ENCODE measurements at places on chromosomes 6 and 20.

DNA sequence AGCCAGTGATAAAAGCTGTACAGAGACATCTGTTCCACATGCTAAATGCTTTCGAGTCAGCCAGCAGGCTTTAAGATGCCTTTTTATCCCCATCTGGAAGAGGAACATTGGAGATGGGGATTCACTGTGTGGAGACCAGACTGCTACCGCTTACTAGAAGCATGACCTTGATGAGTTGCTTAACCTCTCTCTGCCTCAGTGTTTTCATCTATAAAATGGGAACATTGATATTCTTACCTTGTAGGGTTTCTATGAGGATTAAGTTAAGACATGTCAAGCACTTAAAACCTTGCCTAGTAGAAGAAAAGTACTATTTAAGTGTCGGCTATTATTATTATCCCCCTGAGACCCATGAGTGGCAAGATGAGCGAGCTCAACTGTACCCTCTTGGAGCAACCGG, 165.3 kb upstream of the SNX9 start:
- DNase-seq = no peak

DNA sequence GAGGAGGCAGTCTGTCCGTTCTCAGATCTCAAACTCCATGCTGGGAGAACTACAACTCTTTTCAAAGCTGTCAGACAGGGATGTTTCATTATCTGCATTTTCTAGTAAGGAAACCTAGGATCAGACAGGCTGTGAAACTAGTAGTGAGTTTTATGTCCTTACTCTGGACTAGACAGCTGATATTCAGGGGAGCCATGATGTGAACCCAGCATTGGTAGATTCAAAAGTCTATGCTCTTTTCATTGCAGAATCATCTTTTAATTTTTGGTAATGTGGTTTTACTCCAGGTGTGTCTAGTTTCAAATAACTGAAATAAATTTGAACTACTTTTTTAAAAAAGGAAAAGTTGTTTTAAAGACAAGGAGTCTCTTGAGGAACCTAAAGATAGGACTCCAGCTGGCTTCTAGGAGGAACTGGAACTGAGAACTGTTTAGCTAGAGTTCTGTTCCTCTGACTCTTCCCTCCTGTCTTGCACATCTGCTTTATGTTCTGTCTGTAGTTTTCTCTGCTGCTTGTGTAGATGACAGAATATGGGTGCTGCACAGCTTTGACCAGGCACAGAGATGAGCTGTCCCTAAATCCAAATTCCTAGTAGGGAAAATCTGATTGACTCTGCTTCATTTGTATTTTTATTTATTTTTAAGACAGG, 27.8 kb upstream of the RNF144B start:
- no peak for DNase-seq

DNA sequence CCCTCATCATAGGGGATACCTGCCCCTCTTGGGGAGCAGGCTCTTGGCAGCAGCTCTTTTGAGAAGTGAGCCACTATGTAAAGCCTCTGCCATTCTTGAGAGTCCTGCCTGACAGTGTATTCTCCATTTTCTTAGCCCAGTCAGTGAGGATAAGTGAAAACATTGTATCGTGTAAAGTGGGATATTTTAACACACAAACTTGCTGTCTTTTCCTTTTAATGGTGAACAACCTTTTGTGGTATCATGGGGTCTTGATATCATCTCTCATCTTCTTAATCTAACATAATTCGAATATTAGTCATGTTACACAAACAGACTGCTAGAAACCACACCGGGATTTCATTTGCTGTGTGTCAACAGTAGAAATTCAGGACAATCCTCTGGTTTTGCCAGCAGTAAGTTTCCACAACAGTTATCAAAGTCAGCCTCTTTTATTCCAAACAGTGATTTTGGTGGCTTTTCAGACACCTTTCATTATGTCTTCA, 136.2 kb downstream of the HIVEP1 start:
- no peak for DNase-seq

- DNase-seq = no peak
Observed at GRCh38 chr6:2951728-2952127, 19.6 kb downstream of the SERPINB6 start.

DNA sequence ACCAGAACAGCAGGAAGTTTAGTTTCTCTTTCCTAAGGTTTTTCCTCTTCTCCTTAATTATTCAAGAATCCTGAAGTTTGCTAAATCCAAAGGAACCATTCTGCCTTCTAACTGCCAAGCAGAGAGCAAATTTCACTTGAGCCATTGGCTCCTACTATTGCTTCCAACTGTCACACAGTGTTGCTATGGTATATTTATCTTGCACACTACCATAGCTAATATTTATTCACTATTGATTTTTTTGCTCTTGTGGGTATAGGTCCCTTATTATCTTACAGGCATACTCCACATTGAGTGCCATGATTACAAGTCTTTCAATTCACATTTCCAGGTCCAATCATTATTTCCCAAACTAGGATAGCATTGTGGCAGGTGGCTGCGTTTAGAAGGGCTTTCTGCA, 266.7 kb upstream of the FLRT3 start:
- no peak for DNase-seq

GRCh38 chr6:132498638-132499037, 14.3 kb downstream of the STX7 start:
- no peak for DNase-seq

GRCh38 chr6:111806561-111807497, 66.4 kb downstream of the FYN start:
- DNase-seq = no peak

- DNase-seq = no peak
Observed at GRCh38 chr6:46129291-46129628, 529 bp upstream of the ENPP4 start.

GRCh38 chr6:8990075-8990474, 554.7 kb upstream of the SLC35B3 start:
- DNase-seq = no peak

DNA sequence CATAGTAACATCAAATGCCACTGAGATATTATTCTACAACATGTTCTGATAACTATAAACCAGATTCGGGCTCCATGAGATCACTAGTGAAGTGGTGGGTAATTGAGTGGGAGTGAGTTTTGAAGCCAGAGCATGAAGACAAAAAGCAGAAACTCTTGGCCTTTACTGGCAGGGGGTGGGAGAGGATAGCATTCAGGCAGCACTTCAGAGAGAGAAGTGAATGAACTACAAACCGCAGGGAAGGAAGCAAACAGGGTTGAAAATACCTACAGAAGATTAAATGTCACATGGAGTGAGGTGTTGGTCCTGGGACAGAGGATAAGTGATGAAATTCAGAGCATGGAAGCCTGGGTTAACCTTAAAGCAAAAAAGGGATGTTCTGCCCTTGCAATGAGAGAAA, 250.0 kb downstream of the EPM2A start:
- DNase-seq = no peak

GRCh38 chr20:2338411-2339066, 42.2 kb upstream of the TGM6 start:
- no peak for DNase-seq

- DNase-seq = no peak
Observed at GRCh38 chr20:35305682-35306556, 13.7 kb upstream of the FAM83C start.

GRCh38 chr6:142721215-142721920, 223.6 kb downstream of the HIVEP2 start:
- no peak for DNase-seq

GRCh38 chr6:156131221-156131903, 645.8 kb upstream of the ARID1B start:
- DNase-seq = no peak

- peak; percentile 80 for DNase-seq
Observed at GRCh38 chr6:37244430-37245310, 12.9 kb upstream of the TBC1D22B start.

DNA sequence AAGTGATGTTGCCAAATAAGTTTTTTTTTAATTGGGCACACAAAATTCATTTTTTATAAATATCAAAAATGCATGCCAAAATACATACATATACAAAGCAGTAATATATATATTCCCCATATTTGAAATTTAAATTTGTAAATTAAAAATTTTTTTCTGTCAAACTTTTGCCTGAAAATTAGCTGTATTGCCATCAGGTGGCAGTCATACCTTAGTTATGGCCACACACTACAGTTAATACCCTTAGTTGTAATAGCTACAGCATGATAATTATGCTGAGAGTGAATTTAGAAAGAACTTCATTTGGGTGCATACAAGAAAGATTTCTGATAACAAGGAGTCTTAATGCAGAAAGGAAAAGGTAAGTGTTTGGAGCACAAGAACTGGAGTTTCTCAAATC, 46.2 kb upstream of the SDHAF4 start:
- DNase-seq = no peak

DNA sequence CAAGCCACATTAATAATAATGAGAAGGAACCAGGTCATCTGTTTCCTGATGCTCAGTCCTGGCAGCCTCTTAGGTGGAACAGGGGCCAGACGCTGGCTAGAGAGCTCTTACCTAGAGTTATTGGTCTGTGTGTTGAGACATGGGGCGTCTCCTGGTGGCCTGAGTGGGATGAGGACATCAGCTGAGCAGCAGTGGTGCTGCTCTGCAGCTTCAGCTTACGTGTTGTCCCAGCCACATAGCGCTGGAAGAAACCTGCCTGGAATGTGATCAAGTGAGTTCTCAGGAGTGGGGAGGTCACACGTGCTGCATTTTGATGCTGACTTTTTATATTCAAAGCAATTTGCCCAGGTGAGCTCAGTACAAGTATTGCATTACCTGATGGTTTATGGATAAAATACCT, 355.4 kb downstream of the CDH26 start:
- no peak for DNase-seq

DNA sequence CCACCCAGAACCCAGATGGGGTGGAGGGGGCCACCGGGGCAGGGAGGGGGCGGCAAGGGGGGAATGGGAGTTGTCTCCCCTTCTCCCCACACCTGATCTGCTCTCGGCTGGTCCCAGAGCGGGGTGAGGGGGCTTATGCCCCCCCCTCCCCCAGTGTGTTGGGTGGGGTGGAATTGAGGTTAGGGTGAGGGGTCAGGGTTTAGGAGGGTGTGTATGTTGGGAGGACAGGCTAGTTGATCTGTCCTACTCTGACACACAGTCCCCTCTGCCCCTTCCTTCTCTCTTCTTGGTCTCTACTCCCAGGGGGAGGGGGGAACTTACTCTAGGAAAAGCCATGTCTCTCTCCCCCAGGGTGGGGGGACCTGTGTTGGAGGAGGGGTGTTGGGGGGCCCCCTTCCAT, 1.9 kb upstream of the ZBTB9 start:
- no peak for DNase-seq

DNA sequence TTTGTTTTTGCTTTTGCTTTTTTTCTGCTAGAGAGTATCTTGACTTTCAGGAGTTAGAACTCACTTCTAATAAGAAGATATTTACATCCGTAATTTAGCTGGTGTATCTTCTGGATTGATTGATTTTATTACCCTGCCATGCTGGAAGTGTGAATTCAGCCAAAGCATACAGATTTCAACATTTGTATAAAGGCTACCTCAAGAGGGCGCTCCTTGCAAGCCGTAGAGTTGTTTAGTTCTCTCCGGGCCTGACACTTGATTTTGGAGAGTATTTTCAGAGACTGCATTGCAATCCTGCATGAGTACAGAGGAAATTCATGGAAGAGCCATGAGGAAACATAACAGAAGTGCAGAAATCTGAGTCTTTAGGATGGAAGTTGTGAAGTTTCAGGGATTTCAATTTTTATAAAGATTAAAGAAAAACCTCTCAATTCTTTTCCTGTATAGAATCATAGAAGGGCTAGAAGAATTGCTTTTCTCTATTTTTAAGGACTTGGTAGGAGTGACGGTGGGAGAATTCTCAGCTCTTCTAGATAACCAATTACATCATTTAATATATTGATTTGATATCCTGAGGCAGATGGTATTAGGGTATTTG, 66.7 kb upstream of the TIAM2 start:
- peak; percentile 63 for DNase-seq

DNA sequence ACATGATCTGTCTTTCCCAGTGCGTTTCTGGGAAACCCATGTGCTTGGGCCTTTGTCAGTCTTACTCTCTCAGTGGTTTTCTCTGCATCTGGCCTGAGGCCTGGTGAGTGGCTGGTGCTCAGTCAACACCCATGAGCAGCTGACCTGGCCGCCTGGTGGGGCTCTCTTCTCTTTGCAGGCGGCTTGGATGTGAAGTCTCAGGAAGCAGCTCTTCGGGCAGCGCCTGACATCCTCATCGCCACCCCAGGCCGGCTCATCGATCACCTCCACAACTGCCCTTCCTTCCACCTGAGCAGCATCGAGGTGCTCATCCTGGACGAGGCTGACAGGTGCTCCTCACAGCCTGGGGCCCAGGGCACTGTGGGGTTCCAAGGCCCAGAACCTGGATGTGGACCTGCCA, 10.8 kb downstream of the DDX27 start:
- DNase-seq = no peak

DNA sequence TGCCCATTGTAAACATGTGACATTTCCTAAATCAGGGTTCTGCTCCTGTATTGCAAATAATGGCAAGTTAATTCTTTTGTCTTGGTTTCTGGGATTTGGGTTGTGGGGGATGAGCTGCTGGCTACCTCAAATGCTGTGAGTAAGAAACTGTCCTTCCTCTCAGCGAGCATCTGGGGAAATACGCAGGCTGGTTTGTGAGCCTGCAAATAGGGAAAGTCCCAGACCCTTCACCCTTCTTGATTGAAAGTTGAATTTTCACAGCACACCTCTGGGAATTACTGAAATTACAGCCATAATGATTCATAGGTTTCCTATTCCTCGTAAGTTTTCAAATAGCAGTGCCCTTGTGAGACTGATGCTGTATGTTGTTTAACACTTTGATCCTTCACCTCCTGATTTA, 138.1 kb downstream of the TBXT start:
- DNase-seq = no peak

- DNase-seq = no peak
Observed at GRCh38 chr6:1796706-1797529, 187.2 kb downstream of the FOXC1 start.

All from right forelimb (tissue), 1 donor.